CD4-positive, CD25-positive, alpha-beta regulatory T cell (primary cell): ENCODE measurements at places on chromosomes 6 and 20. TPM values are rescaled to one million over a fixed set of nuclear protein-coding genes. Genes with fewer than 3 reads are reported as not detected.

The FAXC gene
- not detected for total RNA-seq

The METTL24 gene
- not detected for total RNA-seq

The CTAGE9 gene
- total RNA-seq, result not detected

The CST5 gene
- not detected for total RNA-seq

The SPACA1 gene
- not detected for total RNA-seq

The BTN1A1 gene
- total RNA-seq, result not detected

The LZTS3 gene
- 24.2 TPM for total RNA-seq

The AVP gene
- 1.4 TPM for total RNA-seq

The SLC22A23 gene
- total RNA-seq, result 6.3 TPM

The TCP11 gene
- not detected for total RNA-seq

The SESN1 gene
- 51.8 TPM for total RNA-seq

The VWA7 gene
- 6.8 TPM for total RNA-seq

The SOX4 gene
- 7.6 TPM for total RNA-seq

The FAM217A gene
- total RNA-seq, result not detected

The MTG2 gene
- 17.5 TPM for total RNA-seq

The CGAS gene
- total RNA-seq, result 24.2 TPM

The RIMS1 gene
- total RNA-seq, result not detected

The NKX2-2 gene
- total RNA-seq, result not detected

The IP6K3 gene
- not detected for total RNA-seq

The LST1 gene
- 12.9 TPM for total RNA-seq

The NFATC2 gene
- total RNA-seq, result 56.8 TPM

The SUMO4 gene
- 9.0 TPM for total RNA-seq

The PRSS35 gene
- not detected for total RNA-seq

The PLCB4 gene
- 0.94 TPM for total RNA-seq

The DCDC2 gene
- total RNA-seq, result not detected

The HUS1B gene
- total RNA-seq, result 4.8 TPM

The MTFR2 gene
- total RNA-seq, result 3.7 TPM

The PAX1 gene
- total RNA-seq, result not detected

The PEX6 gene
- 20.6 TPM for total RNA-seq

The MBOAT1 gene
- total RNA-seq, result 26.4 TPM

The NUP43 gene
- 22.4 TPM for total RNA-seq

The PTK6 gene
- 0.20 TPM for total RNA-seq

The KIAA1586 gene
- 19.2 TPM for total RNA-seq

The CCN6 gene
- not detected for total RNA-seq

The POPDC3 gene
- total RNA-seq, result not detected

The EPHA7 gene
- total RNA-seq, result not detected
